ENCODE measurements at places on chromosomes 16 and 17.

- no peak for DNase-seq
These were observed 1.5 kb downstream of the SLC35G3 start for GRCh38 chr17:35192708-35193107.

- no peak for DNase-seq
These were observed 375 bp upstream of the KRT32 start for GRCh38 chr17:41467561-41467960.

DNA sequence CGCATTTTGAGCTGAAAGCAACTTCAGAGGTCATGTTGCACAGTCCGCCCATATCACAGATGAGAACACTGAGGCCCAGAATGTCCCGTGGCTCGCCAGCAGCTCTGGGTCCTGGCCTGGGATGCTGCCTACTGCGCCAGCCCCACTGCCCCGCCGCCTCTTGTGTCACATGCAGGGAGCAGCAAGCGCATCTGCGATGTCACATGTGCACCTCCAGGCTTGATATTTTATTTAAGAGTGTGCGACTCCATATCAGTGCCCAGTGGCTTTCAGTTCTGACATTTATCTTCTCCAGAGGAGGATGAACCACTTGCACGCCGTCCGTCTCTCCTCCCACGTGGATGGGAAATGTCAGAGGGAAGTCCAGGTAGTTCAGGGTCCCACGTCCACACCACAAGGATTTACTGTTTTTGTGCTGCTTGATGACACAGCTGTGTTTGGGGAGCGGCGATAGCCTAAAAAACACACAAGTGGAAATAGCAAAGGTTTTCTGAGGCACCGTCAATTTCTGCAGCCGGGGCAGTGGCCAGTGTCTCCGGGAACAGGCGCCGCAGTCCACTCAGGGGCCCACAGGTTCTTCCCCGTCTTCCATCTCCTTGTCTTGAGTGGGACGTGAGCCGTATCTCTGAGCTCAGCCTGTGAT is 7.0 kb upstream of the RBFOX3 start:
- DNase-seq: no peak

DNA sequence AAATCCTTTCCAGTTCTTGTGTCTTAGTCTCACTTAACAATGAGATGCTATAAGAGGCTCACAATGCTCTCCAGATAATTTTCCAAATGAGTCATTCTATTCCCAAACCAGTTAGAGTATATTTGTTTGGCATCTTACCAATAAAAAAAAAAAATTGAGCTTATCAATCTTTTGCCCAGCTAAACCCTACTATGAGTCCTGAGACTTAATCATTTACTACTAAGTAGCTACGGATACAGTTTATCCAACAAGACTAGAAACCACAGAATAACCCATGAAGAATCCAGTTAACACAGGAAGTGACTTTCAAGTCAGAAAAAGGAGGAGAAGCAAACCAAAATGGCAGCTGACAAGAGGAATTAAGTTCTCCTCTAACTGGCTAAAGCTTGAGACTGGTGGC is 330.3 kb upstream of the XYLT1 start:
- no peak for DNase-seq

DNA sequence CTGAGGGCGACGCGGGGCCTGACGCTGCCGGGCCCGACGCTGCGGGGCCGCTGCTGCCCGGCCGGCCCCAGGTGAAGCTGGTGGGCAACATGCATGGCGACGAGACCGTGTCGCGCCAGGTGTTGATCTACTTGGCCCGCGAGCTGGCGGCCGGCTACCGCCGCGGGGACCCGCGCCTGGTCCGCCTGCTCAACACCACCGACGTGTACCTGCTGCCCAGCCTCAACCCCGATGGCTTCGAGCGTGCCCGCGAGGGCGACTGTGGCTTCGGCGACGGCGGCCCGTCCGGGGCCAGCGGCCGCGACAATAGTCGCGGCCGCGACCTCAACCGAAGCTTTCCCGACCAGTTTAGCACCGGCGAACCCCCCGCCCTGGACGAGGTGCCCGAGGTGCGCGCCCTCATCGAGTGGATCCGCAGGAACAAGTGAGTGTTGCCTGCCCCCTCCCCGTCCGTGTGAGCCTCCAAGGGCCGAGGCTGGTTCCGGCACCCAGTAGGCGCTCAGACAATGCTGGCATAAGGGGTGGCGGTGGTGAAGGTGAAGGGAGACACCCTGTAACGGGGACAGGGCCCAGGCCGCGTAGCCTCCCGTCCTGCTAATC is 676 bp downstream of the CPD start:
- peak; percentile 28 for DNase-seq

- DNase-seq: no peak
These were observed 8.4 kb downstream of the HBQ1 start for GRCh38 chr16:188674-189073.

DNA sequence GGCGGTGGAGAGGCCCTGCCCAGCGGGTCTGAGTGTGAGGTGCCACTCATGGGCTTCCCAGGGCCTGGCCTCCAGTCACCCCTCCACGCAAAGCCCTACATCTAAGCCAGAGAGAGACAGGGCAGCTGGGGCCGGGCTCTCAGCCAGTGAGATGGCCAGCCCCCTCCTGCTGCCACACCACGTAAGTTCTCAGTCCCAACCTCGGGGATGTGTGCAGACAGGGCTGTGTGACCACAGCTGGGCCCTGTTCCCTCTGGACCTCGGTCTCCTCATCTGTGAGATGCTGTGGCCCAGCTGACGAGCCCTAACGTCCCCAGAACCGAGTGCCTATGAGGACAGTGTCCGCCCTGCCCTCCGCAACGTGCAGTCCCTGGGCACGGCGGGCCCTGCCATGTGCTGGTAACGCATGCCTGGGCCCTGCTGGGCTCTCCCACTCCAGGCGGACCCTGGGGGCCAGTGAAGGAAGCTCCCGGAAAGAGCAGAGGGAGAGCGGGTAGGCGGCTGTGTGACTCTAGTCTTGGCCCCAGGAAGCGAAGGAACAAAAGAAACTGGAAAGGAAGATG is 11.2 kb downstream of the VASN start:
- DNase-seq: no peak

- DNase-seq: peak; percentile 0
These were observed 2.9 kb downstream of the KRTAP9-7 start for GRCh38 chr17:41278176-41278955.

GRCh38 chr17:39763051-39763820 is 25.5 kb downstream of the GRB7 start:
- DNase-seq: no peak

DNA sequence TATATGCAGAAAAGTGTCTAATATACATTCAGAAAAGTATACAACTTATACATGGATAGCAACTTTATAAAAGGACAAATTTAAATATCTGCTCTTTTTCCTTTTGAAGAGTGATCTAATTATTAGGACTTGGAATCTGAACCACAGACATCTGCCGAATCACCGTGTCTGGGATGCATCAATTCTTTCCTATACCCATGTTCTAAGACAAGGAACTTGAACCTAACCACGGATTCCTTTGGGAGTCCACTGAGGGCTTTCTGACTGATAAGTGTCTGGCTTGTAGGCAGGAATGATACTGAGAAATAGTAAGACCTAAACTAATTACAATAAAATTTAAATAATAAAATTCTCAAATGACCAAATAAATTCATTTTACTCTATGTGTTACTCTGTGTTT is 54.2 kb downstream of the NDEL1 start:
- DNase-seq: no peak

GRCh38 chr17:2478458-2478857 is 33.2 kb downstream of the METTL16 start:
- no peak for DNase-seq

DNA sequence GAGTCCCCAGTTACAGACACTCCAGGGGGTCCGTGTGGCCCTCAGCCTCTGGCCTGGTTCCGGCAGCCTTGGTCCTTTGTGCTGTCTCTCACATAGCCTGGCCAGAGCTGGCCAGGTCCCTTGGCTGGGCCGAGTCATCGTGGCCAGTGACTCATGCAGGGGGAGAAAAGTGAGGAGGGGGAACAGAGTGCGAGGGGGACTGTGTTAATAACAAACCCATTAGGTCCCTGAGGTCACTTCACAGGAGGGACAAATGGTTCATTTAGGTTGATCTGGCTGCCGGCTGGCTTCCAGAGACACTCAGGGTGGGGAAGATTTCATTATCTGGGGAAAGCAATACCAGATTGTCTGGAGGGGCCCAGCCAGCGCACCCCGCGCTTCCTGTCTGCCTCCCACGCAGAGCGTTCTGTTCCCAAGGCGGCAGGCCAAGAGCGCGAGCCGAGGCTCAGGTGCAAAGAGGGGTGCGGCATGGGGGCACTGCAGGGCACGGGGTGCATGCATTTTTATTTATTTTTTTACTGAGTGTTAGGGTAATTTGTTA is 223.1 kb downstream of the SEC14L1 start:
- DNase-seq: no peak

GRCh38 chr16:65342231-65342866 is 220.5 kb upstream of the CDH11 start:
- DNase-seq: no peak

- DNase-seq: no peak
These were observed 4.1 kb downstream of the DDX5 start for GRCh38 chr17:64502021-64502420.

DNA sequence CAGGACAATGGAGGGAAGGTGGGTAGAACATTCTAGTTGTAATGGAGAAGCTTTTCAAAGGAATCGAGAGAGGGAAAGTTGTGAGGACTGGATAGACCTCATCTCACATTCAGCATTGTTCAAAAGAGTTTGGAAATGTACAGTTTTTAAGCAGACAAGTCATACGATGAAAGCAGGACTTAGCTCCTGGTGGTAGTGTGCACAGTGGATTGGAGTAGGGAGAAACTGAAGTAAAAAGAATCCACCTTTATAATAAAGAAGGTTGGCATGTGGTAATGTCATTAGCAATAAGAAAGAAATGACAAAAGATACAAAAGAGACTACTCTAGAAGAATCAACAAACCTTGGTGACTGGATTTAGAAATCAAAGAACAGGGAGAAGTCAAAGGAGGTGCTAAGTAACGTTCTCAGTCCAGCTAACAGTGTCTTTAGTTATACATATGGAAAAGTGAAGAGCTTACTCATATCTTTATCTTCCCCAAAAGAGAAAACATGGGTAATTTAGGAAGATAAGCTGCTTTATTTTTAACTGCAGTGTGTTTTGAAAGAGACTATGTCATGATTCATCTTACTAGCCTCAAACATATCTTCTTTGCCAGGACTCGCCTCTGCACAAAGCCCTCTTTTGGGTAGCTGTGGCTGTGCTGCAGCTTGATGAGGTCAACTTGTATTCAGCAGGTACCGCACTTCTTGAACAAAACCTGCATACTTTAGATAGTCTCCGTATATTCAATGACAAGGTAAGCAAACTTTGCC is 18.7 kb upstream of the EVI2A start:
- DNase-seq: no peak

- no peak for DNase-seq
These were observed 51.9 kb downstream of the ABCA8 start for GRCh38 chr17:68903286-68903685.

DNA sequence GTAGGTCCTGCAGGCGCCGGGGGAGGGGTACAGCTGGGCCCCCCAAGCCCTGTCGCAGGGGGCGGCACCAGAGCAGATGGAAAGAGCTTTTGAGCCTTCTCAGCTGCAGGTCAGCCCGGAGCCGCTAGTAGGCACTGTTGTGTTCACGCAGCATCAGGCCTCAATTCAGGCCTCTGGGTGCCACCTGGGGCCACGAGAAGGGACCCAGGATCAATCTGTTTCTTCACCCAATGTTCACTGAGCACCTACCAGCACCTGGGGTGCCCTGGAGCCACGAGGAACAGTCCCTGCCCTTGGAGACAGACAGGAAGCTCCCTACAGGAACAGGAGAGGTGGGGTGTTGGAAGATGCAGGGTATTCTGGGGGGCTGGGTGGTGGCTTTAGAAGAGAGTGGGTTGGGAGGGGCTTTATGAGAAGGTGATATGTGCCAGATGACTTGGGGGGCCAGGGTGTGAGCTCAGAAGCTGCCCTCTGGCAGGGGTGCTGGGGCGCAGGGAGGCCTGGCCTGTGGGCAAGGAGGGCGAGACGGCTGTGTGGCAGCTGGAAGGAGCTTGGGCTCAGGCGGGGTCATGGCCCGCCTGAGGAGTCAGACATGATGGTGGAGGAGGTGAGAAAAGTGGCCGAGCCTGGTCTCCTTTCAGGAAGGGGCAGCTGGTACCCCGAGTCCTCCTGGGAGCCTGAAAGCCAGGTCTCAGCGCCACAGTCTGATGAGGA is 121.9 kb upstream of the GSE1 start:
- no peak for DNase-seq

DNA sequence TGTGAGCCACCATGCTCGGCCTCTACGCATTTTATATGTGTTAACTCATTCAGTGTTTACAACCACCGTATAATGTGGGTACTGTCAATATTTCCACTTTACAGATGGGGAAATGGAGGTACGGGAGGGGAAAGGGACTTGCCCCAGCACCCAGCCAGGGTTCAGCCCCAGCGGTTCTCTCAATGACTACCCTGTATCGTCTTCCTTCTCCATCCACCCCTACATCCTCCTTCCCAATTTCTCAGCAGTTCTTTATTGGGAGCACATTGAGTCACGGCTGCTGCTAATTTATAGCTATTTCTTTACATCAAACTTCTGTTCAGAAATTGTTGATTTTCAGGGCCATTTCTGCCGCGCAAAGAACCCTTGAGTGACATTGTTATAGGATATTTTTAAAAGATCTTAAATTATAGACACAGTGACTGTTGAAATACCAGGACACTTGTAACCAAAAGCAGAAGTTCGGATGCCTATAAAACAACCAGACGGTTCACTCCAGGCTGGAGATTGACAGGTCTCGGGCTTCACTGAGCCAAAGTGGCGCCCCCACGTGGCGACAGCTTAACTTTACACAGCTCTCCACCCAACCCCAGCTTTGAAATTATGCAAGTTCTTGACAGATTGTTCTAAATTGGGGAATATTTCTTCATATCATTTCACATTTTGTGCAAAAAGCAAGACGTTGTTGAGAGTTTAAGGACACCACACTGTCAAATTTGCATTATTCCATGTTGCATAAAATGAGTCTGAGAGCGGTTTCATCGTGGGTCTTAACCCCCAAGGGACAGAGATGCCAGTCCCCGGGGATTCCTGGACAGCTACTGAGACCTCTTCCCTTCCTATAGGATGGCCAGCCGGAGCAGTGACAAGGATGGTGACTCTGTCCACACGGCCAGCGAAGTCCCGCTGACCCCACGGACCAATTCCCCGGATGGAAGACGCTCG is 11.8 kb downstream of the SYT17 start:
- peak; percentile 27 for DNase-seq
